Endothelial cell (in vitro differentiated cells): ENCODE measurements at places on chromosomes 1 and 21. TPM values are rescaled to one million over a fixed set of nuclear protein-coding genes. Genes with fewer than 3 reads are reported as not detected.
A peak's percentile ranks its signal among the peaks of the same experiment; 100 is the strongest.

GRCh38 chr1:21510113-21510493, 880 bp downstream of the ALPL start:
- peaks cover 11% of the 10 kb centered on the region for H3K27me3 ChIP-seq
- DNase-seq = no peak
- no peak overlapping the region for H3K4me3 ChIP-seq
- peaks cover 9% of the 10 kb centered on the region for H3K4me1 ChIP-seq
- no peaks in the 10 kb centered on the region for H3K36me3 ChIP-seq

DNA sequence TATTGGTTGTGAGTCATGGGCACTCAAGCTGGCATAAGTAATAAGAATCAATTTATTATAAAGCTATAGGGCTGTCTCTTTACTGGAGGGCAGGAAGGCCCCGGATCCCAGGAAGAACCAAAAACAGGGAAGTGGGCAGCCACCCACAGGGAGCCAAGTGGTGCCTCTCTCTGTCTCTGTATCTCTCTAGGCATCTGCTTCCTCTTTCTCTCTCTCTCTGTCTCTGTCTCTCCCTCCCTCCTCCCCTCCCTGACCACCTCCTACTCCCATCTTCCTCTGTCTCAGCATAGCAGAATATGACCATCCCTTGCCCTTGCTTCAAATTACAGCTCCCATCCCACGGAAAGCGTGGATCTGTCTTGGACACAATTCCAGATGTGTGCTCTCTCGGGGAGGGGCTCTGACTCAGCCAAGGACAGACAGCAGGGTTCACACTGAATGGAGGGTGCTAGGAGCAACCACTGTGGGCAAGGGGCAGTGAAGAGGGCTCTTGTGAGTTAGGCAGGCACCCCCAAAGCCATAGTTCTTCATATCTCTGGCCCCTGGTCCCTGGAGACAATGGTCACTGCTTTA, 80.4 kb upstream of the LPGAT1 start:
- H3K4me3 ChIP-seq = no peak overlapping the region
- peaks cover 2% of the 10 kb centered on the region for H3K27me3 ChIP-seq
- no peak for DNase-seq
- no peak overlapping the region for H3K27ac ChIP-seq
- H3K36me3 ChIP-seq = peaks cover 13% of the 10 kb centered on the region

GRCh38 chr21:41196993-41197392, 29.0 kb downstream of the BACE2 start:
- H3K4me3 ChIP-seq = no peak overlapping the region
- H3K4me1 ChIP-seq = peaks cover 12% of the 10 kb centered on the region
- DNase-seq = no peak
- peaks cover 4% of the 10 kb centered on the region for H3K27me3 ChIP-seq
- peaks cover 11% of the 10 kb centered on the region for H3K36me3 ChIP-seq

DNA sequence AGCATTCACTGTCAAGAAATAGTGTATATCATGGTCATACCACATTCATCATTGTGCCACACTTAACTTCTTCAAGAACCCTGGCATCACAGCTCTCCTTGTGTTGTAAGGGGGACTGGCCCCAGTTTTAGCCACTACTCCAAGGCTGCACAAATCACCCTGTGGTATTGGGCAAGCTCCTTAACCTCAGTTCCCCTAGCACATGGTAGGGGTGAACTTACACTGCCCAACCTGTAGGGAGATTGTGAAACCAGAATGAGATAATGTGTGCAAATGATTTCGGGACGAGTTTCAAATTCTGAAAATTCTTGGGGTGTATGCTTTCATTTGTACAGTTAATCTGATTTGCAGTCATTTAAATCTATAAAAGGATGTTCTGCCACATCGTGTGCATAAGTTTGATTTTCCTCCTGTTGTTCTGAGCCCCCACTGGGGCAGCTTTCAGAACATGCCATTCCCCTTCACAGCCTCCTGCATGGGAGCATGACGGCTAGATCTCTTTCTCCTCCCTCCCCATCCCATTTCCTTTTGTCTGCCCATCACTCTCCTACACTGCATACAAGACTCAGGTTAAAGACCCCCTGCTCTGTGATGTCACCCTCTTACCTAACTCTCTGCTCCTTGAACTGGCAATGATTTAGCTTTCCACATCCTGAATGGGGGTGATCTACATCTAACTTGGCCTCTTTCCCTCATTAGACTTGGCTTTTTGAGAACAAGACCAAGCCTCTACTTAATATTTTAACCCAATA, 290.3 kb downstream of the CHRM3 start:
- H3K4me3 ChIP-seq = no peak overlapping the region
- no peak for DNase-seq
- peaks cover 17% of the 10 kb centered on the region for H3K4me1 ChIP-seq
- H3K27me3 ChIP-seq = no peaks in the 10 kb centered on the region
- no peak overlapping the region for H3K27ac ChIP-seq

- H3K4me3 ChIP-seq = no peak overlapping the region
- H3K27me3 ChIP-seq = no peaks in the 10 kb centered on the region
- H3K4me1 ChIP-seq = no peaks in the 10 kb centered on the region
- DNase-seq = no peak
- H3K27ac ChIP-seq = no peak overlapping the region
Measured at GRCh38 chr1:53341961-53342707, 14.3 kb upstream of the LRP8 start.

DNA sequence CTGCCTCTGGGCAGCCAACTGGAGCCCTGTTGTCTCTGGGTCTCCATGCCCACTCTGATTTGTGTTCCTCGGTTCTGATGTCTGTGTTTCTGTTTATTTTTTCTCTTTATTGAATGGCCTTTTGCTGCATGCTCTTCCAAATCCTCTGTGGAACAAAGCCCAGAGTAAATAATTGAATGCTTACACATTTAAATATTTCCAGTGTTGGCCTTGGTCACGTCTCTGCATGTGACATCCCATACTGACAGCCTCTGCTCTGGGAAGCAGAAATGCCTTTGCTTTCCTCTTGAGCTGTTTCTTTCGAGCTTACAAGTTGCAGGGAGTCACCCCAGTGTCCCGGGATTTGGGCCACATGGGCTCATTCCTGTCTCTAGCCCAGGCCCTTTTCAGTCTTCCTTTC, 267.9 kb downstream of the PTPRU start:
- no peaks in the 10 kb centered on the region for H3K4me1 ChIP-seq
- no peak overlapping the region for H3K27ac ChIP-seq
- no peak for DNase-seq
- H3K27me3 ChIP-seq = peaks cover 10% of the 10 kb centered on the region
- H3K4me3 ChIP-seq = no peak overlapping the region

GRCh38 chr1:39081271-39082009, 55.3 kb downstream of the NDUFS5 start:
- no peak overlapping the region for H3K4me3 ChIP-seq
- peaks cover 6% of the 10 kb centered on the region for H3K4me1 ChIP-seq
- H3K36me3 ChIP-seq = no peaks in the 10 kb centered on the region
- DNase-seq = peak; percentile 26
- peaks cover 21% of the 10 kb centered on the region for H3K27me3 ChIP-seq

- H3K36me3 ChIP-seq = no peaks in the 10 kb centered on the region
- H3K27me3 ChIP-seq = peaks cover 2% of the 10 kb centered on the region
- H3K4me3 ChIP-seq = no peak overlapping the region
Measured at GRCh38 chr1:101165954-101166353, 70.9 kb upstream of the S1PR1 start.

- H3K4me3 ChIP-seq = no peak overlapping the region
- peaks cover 6% of the 10 kb centered on the region for H3K4me1 ChIP-seq
- no peaks in the 10 kb centered on the region for H3K27me3 ChIP-seq
Measured at GRCh38 chr21:29477347-29477746, 178.6 kb downstream of the BACH1 start.

- no peaks in the 10 kb centered on the region for H3K36me3 ChIP-seq
- no peaks in the 10 kb centered on the region for H3K4me1 ChIP-seq
- no peak overlapping the region for H3K27ac ChIP-seq
- peaks cover 2% of the 10 kb centered on the region for H3K27me3 ChIP-seq
Measured at GRCh38 chr21:31780944-31781343, 49.0 kb upstream of the SCAF4 start.

GRCh38 chr1:115327270-115327669, 10.8 kb downstream of the NGF start:
- peaks cover 1% of the 10 kb centered on the region for H3K27me3 ChIP-seq
- DNase-seq = no peak
- H3K4me3 ChIP-seq = no peak overlapping the region
- peaks cover 18% of the 10 kb centered on the region for H3K4me1 ChIP-seq

- H3K27me3 ChIP-seq = peaks cover 2% of the 10 kb centered on the region
- peak; percentile 38 for DNase-seq
- H3K27ac ChIP-seq = no peak overlapping the region
- no peaks in the 10 kb centered on the region for H3K36me3 ChIP-seq
Measured at GRCh38 chr1:102191723-102192122, 195.0 kb upstream of the OLFM3 start.

- H3K4me1 ChIP-seq = peaks cover 13% of the 10 kb centered on the region
- H3K4me3 ChIP-seq = no peak overlapping the region
- H3K27ac ChIP-seq = no peak overlapping the region
- DNase-seq = no peak
- no peaks in the 10 kb centered on the region for H3K36me3 ChIP-seq
Measured at GRCh38 chr1:31591425-31592093, 15.2 kb downstream of the TINAGL1 start.

- DNase-seq = no peak
- no peaks in the 10 kb centered on the region for H3K27me3 ChIP-seq
- H3K27ac ChIP-seq = no peak overlapping the region
Measured at GRCh38 chr21:16315223-16315622, 585.4 kb downstream of the USP25 start.

DNA sequence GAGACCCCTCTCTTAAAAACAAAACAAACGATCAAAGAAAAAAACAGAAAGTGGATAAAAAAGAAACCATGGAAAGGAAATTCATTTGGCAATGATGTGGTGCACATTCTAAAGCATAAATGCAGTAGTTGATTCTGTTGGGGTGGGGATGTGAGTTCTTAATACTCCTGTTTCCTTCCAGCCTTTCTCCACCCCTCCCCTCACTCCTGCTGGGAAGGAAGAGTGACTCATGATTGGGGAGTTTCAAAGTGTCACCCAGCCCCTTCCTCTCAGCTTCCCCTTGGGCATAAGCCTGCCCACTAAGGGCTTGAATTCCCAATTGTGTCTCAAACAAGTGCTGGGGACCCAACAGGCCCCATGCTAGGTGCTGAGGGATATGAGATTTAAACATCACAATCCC, 6.7 kb upstream of the PINK1 start:
- H3K27me3 ChIP-seq = peaks cover 2% of the 10 kb centered on the region
- no peaks in the 10 kb centered on the region for H3K4me1 ChIP-seq
- DNase-seq = no peak
- H3K4me3 ChIP-seq = no peak overlapping the region
- no peak overlapping the region for H3K27ac ChIP-seq

DNA sequence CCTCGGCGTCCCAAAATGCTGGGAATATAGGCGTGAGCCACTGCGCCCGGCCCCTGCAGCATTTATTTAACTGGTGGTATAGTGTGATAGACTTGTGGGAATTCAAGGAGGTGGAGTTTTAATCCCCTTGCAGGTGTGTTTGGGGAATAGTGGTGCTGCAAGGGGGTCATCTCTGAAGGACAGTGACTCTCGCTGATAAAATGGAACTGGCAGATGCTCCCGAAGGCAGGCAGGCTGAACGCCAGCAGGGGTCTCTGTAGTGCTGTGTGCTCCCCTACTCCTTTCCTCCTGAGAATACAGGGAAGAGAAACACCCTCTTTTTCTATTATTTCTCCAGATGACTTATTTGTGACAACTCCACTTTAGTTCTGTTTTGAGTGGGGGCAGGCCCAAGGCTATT, 4.0 kb downstream of the OSCP1 start:
- H3K4me3 ChIP-seq = no peak overlapping the region
- DNase-seq = peak; percentile 50
- peaks cover under 1% of the 10 kb centered on the region for H3K36me3 ChIP-seq
- peaks cover 20% of the 10 kb centered on the region for H3K4me1 ChIP-seq
- H3K27ac ChIP-seq = no peak overlapping the region

GRCh38 chr1:234588386-234588785, 21.6 kb downstream of the IRF2BP2 start:
- H3K27ac ChIP-seq = no peak overlapping the region
- H3K4me1 ChIP-seq = no peaks in the 10 kb centered on the region
- DNase-seq = no peak
- H3K27me3 ChIP-seq = peaks cover 3% of the 10 kb centered on the region
- no peaks in the 10 kb centered on the region for H3K36me3 ChIP-seq

- H3K36me3 ChIP-seq = peaks cover 6% of the 10 kb centered on the region
- peaks cover 2% of the 10 kb centered on the region for H3K27me3 ChIP-seq
- no peak for DNase-seq
- no peak overlapping the region for H3K27ac ChIP-seq
- peaks cover 6% of the 10 kb centered on the region for H3K4me1 ChIP-seq
Measured at GRCh38 chr1:228839656-228840055, 104.4 kb downstream of the RHOU start.

DNA sequence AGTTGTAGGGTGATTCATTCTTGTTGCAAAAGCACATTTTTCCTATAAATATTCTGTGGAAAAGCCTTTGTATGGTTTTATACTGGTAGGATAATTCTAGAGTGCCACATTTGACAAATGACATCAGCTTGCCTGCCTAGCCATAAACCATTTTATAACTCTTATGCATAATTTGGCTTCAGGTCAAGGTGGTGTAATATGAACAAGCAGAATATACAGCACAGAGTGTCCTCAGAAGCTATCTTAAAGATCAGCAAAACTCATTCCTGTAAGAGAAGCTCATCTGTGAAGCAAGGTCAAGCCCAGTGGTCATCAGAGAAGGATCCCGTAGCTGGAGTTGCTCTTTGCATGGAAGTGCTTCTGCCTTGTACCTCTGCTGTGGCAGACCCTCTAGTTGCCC, 24.0 kb upstream of the C1orf21 start:
- no peaks in the 10 kb centered on the region for H3K4me1 ChIP-seq
- no peak overlapping the region for H3K27ac ChIP-seq
- H3K36me3 ChIP-seq = no peaks in the 10 kb centered on the region
- no peak overlapping the region for H3K4me3 ChIP-seq
- H3K27me3 ChIP-seq = no peaks in the 10 kb centered on the region

- DNase-seq = no peak
- H3K4me1 ChIP-seq = peaks cover 38% of the 10 kb centered on the region
- peak overlapping the region; percentile 53 for H3K4me3 ChIP-seq
- H3K27me3 ChIP-seq = peaks cover 17% of the 10 kb centered on the region
- no peak overlapping the region for H3K27ac ChIP-seq
- H3K36me3 ChIP-seq = peaks cover 50% of the 10 kb centered on the region
Measured at GRCh38 chr1:226637147-226637935, 88.8 kb downstream of the STUM start.

- H3K4me1 ChIP-seq = peaks cover 33% of the 10 kb centered on the region
- no peaks in the 10 kb centered on the region for H3K36me3 ChIP-seq
- no peak for DNase-seq
- no peaks in the 10 kb centered on the region for H3K27me3 ChIP-seq
- no peak overlapping the region for H3K27ac ChIP-seq
Measured at GRCh38 chr1:51512120-51512519, 6.9 kb downstream of the EPS15 start.

LENEP gene
- total RNA-seq = 0.82 TPM

ZNF593OS gene
- not detected for total RNA-seq

HHIPL2 gene
- 0.62 TPM for total RNA-seq

VCAM1 gene
- total RNA-seq = not detected

FBXO28 gene
- 40.6 TPM for total RNA-seq

MROH7 gene
- total RNA-seq = 3.3 TPM

KIF14 gene
- 3.8 TPM for total RNA-seq

RBM11 gene
- 4.8 TPM for total RNA-seq

TNFAIP8L2 gene
- total RNA-seq = 1.6 TPM

SLAMF6 gene
- total RNA-seq = not detected

TAL1 gene
- 199 TPM for total RNA-seq

WNT3A gene
- not detected for total RNA-seq

ZNF678 gene
- total RNA-seq = 19.5 TPM

SCAF4 gene
- 49.7 TPM for total RNA-seq
